ENCODE measurements at places on chromosomes 3 and 15.

DNA sequence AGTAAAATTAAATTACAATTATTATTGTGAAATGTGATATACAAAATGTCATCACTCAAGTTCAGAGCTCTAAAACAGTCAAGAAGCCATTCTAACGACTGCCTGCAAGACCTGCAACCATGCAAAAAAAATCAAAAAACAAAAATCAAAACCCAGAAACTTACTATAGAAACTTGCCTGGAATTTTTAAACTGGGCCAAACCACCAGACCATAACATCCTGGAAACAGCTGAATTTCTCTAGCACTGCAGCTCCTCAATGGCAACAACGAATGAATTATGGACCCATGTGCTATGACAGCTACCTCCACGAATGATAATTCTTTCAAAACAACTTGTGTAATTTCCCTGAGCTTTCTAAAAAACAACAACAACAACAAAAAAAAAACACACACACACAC lies 130.0 kb upstream of the KCNMB2 start:
- DNase-seq: no peak

DNA sequence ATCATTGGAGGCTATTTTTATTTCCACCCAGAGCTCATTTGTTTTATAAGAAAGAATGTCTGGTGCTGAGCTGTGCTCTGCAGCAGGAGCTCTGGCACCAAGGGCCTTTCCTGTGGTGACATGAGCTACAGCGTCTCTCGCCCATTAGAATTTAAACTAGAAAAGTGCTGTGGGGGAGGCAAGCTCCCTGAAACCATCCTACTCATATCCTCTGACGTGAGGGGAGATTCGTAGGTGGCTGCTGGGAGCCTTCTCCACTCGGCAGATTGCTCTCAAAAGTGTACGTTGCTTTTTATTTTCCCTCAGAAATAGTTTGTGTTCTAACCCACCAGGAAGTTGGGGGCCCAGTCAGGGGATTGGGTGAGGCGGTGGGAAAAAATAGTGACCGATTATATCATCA lies 76.3 kb upstream of the ARHGEF3 start:
- peak; percentile 13 for DNase-seq

- no peak for DNase-seq
Measured at GRCh38 chr3:195337747-195338146, 66.8 kb upstream of the XXYLT1 start.

DNA sequence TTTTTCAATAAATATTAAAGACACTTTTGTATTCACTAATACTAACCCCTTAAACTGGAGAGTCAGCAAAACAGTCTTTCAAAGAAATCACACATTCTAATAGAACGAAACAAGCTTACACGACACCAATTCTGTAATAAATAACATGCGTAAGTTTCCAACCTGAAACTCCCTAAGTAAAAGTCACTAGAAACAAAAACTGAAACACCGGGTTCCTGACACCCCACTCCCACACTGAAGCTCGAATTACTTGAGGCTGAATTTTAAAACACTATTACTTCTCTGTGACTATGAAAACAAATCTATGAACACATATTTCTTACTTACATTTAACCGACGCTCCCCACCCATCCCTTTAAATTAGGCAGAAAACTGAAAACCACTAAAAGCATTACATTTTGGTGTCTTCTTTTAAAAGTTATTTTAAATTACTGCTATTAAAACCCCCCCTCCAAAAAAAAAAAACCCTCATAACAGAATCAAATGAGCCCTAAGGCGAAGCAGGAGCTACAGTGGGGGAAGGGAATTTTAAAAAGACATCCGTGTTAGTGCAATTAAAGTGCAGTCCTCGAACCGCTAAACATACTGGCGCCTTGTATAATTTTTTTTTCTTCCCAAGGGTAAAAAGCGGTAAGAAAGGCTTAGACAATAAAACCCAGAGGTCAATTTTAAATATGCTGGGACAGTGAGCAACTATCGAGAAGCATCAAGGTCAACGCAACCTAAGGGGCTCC lies 878 bp downstream of the SPPL2A start:
- no peak for DNase-seq

- no peak for DNase-seq
Measured at GRCh38 chr3:70137366-70137765, 137.8 kb downstream of the SAMMSON start.

DNA sequence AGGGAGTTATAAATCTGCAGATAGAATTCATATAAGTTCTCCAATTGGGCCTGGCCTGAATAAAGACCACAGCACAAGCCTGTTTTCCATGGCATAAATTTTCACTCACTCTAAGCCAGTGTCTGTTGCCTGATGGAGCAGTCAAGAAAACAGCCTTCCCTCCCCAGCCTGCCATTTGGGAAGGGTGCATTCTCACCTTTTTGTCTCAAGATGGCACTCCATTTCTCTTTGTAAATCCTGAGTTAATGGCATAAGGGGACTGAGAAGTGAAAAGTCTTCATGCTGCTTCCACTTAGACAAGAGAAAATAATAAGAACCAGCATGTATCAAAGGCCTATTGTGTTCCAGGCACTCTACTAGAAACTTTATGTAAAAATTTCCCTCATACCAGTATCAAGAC lies 115.6 kb upstream of the MANF start:
- no peak for DNase-seq

- no peak for DNase-seq
Measured at GRCh38 chr15:88799341-88799740, 3.9 kb upstream of the ACAN start.

Data from T follicular helper cell (primary cell).